ENCODE measurements at places on chromosomes 11 and 22. TPM values are rescaled to one million over a fixed set of nuclear protein-coding genes. Genes with fewer than 3 reads are reported as not detected.

LYVE1 gene
- total RNA-seq, result 29.3 TPM

CDHR5 gene
- total RNA-seq, result 310 TPM

GRAP2 gene
- 4.2 TPM for total RNA-seq

C11orf42 gene
- total RNA-seq, result not detected

Measured in colonic mucosa (tissue), 4 donors.